Gastroesophageal sphincter (tissue), 4 donors: ENCODE measurements at places on chromosomes 2 and 18. TPM values are rescaled to one million over a fixed set of nuclear protein-coding genes. Genes with fewer than 3 reads are reported as not detected.

The PMAIP1 gene
- 1.2 TPM for total RNA-seq

The AGXT gene
- not detected for total RNA-seq

The GRB14 gene
- total RNA-seq: 5.3 TPM

The ARMC9 gene
- total RNA-seq: 298 TPM

The HOXD3 gene
- 2.0 TPM for total RNA-seq

The TUBB8B gene
- not detected for total RNA-seq

The G6PC2 gene
- not detected for total RNA-seq

The C2orf78 gene
- not detected for total RNA-seq

DNA sequence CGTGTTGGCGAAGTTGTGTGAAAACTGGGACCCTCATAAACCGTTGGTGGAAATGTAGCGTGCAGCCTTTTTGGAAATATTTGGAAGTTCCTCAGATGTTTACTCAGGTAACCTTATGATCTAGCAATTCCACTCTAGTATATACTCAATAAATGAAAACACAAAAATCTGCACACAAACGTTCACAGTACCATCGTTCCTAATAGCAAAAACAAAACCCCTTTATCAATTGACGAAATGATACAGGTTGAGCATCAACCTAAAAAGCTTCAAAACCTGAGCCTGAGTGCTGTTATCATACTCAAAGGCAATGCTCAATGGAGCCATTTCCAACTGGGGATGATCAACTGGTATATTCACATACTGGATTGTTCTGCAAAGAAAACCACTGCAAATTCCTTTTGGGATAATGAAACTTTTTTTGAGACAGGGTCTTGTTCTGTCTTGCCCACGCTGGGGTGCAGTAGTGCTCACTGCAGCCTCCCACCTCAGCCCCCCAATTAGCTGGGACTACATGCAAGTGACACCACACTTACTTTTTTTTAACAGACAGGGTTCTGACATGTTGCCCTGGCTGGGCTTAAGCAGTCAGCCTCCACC, 777 bp upstream of the C18orf32 start:
- ATAC-seq: no peak
- peaks cover 47% of the 10 kb centered on the region for H3K36me3 ChIP-seq
- H3K27me3 ChIP-seq: no peaks in the 10 kb centered on the region
- H3K4me3 ChIP-seq: peak overlapping the region; percentile 80
- H3K27ac ChIP-seq: peak overlapping the region; percentile 91
- H3K4me1 ChIP-seq: peaks cover 4% of the 10 kb centered on the region

- H3K36me3 ChIP-seq: no peaks in the 10 kb centered on the region
- H3K4me1 ChIP-seq: no peaks in the 10 kb centered on the region
- no peak overlapping the region for H3K27ac ChIP-seq
- H3K27me3 ChIP-seq: no peaks in the 10 kb centered on the region
These were observed 34.5 kb upstream of the CCDC88A start for GRCh38 chr2:55454121-55454520.

DNA sequence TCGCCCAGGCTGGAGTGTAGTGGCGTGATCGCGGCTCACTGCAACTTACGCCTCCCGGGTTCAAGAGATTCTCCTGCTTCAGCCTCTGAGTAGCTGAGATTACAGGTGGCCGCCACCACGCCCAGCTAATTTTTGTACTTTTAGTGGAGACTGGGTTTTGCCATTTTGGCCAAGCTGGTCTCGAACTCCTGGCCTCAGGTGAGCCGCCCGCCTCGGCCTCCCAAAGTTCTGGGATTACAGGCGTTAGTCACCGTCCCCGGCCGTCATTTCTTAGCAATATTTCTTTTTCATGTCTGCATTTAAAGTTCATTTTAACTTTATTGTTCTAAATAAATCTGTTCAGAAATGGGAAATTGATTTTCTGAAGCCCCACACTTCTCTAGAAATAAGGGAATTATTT, 597.3 kb upstream of the DDX18 start:
- no peaks in the 10 kb centered on the region for H3K27me3 ChIP-seq
- no peaks in the 10 kb centered on the region for H3K4me1 ChIP-seq
- no peak overlapping the region for H3K4me3 ChIP-seq
- no peak for ATAC-seq
- no peak overlapping the region for H3K27ac ChIP-seq

GRCh38 chr2:28707592-28707991, 44.0 kb upstream of the PPP1CB start:
- H3K27me3 ChIP-seq: no peaks in the 10 kb centered on the region
- no peak overlapping the region for H3K4me3 ChIP-seq
- H3K27ac ChIP-seq: no peak overlapping the region
- H3K4me1 ChIP-seq: no peaks in the 10 kb centered on the region

DNA sequence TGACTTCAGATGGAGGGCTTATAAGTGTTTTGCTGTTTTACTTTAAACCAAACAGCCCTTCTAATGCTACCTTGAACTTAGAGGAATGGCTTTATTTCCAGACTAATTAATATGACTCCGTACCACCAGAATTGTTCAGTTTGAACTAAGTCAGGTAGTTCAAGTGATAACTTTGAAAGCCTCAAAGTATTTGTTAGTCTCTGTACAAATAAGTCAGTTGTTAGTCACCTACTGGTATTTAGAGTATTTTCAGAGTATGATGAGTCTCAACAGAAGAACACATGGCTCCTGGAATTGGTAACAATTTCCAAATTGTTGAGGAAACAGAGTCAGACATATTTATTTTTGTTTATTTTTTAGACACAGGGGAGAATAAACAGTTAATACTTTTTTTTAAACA, 381.8 kb upstream of the NRXN1 start:
- H3K4me1 ChIP-seq: no peaks in the 10 kb centered on the region
- no peak overlapping the region for H3K4me3 ChIP-seq
- ATAC-seq: no peak
- H3K27ac ChIP-seq: no peak overlapping the region
- no peaks in the 10 kb centered on the region for H3K36me3 ChIP-seq

DNA sequence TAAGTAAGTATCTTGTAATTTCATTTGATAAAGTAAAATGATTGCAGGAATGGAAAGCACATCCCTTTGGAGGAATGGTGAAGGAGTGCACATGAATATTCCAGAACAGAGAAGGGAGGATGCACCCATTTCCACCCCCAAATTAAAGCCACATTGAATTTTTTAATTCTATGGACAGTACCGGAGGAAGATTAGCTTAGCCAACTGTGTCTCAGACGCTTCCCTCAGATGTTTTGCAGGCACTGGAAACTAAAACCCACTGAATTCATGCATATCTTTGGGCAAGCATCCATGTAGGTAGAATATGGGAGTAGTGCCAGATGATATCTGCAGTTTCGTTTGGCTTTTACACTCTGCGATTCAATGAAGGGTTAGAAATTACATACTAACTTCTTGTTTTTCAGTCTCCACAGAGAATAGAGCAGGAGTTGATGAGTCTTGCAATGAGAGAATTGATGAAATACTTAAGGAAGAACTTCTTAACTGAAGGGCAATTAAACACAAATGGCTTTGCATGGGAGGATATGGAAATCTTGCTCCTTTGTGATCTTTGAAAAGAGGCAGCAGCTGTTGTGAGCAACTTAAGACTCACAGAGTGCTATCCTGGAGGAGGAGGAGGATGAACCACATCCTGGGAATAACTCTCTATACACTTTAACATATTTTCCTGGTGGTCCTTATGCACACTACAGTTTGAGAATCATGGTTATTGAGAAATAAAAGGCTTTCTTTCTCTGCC, 71.7 kb upstream of the MYO3B start:
- ATAC-seq: no peak
- no peak overlapping the region for H3K4me3 ChIP-seq
- H3K27me3 ChIP-seq: no peaks in the 10 kb centered on the region
- no peaks in the 10 kb centered on the region for H3K36me3 ChIP-seq

DNA sequence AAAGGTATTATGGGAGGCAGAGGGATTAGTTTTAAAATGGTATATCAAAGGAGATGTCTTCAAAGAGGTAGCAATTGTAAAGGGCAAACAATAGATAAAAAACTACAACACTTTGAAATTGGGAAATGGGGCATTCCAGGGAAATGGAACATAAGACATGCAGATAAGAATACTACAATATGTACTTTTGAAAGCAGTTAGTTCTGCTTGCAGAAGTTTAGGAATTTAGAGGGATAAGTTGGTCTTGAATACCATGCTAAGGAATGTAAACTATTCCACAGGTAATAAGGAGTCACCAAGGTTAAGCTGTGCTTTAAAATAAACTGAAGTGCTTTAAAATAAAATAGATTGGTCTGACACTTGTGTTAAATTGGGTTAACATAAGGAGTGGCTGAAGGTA, 571.7 kb upstream of the ACVR2A start:
- H3K27me3 ChIP-seq: no peaks in the 10 kb centered on the region
- H3K4me1 ChIP-seq: peaks cover under 1% of the 10 kb centered on the region
- ATAC-seq: no peak
- no peaks in the 10 kb centered on the region for H3K36me3 ChIP-seq
- no peak overlapping the region for H3K4me3 ChIP-seq

- H3K4me3 ChIP-seq: no peak overlapping the region
- ATAC-seq: no peak
- H3K4me1 ChIP-seq: peaks cover 3% of the 10 kb centered on the region
- H3K27me3 ChIP-seq: no peaks in the 10 kb centered on the region
These were observed 80.9 kb upstream of the IGFBP5 start for GRCh38 chr2:216776066-216776850.

- no peak for ATAC-seq
- H3K4me1 ChIP-seq: peaks cover 24% of the 10 kb centered on the region
- no peak overlapping the region for H3K27ac ChIP-seq
- H3K36me3 ChIP-seq: no peaks in the 10 kb centered on the region
- H3K4me3 ChIP-seq: no peak overlapping the region
These were observed 108.6 kb downstream of the EHBP1 start for GRCh38 chr2:62814123-62814522.

- no peak overlapping the region for H3K4me3 ChIP-seq
- no peaks in the 10 kb centered on the region for H3K27me3 ChIP-seq
- ATAC-seq: peak; percentile 22
- no peaks in the 10 kb centered on the region for H3K4me1 ChIP-seq
- H3K27ac ChIP-seq: peak overlapping the region; percentile 40
These were observed 17.6 kb downstream of the PTPRM start for GRCh38 chr18:7584646-7585275.

GRCh38 chr18:66548747-66549146, 55.1 kb downstream of the CDH19 start:
- no peak overlapping the region for H3K27ac ChIP-seq
- no peak for ATAC-seq
- H3K4me3 ChIP-seq: no peak overlapping the region
- no peaks in the 10 kb centered on the region for H3K4me1 ChIP-seq
- H3K27me3 ChIP-seq: no peaks in the 10 kb centered on the region

GRCh38 chr2:24915175-24915574, 4.9 kb downstream of the ADCY3 start:
- H3K4me3 ChIP-seq: no peak overlapping the region
- no peaks in the 10 kb centered on the region for H3K4me1 ChIP-seq
- ATAC-seq: no peak
- H3K27ac ChIP-seq: no peak overlapping the region
- H3K27me3 ChIP-seq: no peaks in the 10 kb centered on the region
- peaks cover 9% of the 10 kb centered on the region for H3K36me3 ChIP-seq
